NCI-H2029 (cell line): ENCODE measurements at places on chromosomes 7 and 10.

DNA sequence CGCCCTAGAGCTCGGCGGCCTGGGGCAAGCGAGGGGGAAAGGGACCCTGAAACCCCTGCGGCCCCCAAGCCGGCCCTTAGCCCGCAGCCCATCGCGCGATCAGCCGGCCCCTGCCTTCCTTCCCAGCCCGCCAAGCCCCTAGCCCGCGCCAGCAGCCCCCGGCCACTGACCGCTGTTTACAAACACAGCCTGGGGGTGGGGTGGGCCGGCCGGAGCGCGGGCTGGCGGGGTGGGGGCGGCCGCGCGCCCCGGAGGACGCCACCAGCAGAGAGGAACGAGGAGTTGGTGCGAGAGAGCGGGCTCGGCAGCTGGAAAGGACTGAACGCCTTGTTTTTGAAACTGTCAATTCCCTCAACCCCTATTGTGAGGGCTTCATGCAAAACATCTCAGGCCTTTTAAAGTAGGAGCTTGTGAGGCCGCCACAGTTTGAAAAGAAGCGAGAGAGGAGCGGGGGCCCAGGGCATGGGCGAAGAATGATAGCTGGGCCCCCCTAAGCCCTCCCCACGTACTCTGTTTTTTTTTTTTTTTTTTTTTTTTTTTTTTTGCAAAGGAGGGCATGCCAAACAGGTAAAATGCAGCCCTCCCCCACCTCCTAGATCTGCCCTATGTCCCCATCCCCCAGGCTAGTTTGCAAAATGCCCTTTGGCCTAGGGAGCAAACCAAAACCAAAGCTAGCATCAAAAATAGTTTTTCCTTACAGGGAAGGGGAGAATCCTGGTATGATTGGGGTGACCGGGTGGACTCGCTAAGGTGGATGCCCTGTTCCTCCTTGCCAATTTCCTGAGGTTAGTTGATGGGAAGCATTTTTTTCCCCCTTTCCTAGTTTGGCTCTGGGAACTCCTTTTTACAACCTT lies 15.0 kb downstream of the SKIDA1 start:
- DNase-seq, result no peak

DNA sequence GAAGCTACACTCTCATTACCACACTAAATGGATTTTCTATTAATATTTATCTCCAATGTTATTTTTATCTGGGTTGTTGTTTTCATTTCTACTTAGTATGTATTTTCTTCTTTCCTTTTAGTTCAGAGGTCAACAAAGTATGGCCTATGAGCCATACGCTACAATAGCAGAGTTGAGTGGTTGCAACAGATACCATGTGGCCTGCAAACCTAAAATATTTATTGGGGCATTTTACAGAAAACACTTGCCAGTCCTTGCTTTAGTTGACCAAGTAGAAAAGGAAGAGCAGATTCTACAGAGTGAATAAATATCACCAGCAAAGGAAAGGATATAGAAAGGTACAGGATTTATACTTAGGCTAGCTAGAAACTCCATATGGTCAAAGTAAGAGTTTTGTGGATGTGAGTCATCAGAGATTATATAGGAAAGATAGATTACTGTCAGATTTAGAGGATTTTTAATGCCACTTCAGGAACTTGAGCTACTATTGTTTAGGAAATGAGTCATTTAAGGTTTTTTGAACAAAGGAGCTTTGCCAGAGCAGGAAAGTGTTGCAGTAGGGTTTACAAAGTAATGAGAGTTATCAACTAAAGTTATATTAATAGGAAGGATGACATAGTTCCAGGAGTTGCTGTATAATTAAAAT lies 323.3 kb upstream of the KAT6B start:
- DNase-seq, result no peak

GRCh38 chr10:73916761-73917470 lies 6.0 kb downstream of the PLAU start:
- DNase-seq, result no peak

- no peak for DNase-seq
These were observed 51.1 kb downstream of the SPOCK2 start for GRCh38 chr10:72037266-72037665.

GRCh38 chr10:14584661-14585060 lies 190.0 kb downstream of the FAM107B start:
- DNase-seq, result no peak

GRCh38 chr10:124296813-124297788 lies 121.6 kb downstream of the OAT start:
- no peak for DNase-seq

GRCh38 chr7:94941844-94942632 lies 34.6 kb downstream of the PPP1R9A start:
- no peak for DNase-seq

DNA sequence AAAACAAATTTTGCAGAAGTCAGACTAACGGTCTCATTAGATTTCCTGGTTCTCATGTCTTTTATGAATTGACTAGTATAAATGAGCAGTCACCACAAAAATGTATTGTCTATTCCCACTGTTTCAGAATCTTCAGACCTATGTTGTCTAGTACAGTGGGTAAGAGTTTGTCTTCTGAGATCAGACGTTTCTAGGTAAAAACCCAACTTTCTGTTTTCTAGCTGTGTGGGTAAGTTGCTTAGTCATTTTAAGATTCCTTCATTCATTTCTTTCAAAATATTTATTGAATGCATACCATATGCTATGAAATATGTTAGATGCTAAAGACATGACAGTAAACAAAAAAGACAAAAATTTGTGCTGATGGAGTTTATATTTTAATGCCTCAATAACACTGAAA lies 156.3 kb downstream of the POLR1F start:
- DNase-seq, result no peak

- no peak for DNase-seq
These were observed 109.5 kb downstream of the DNAJB6 start for GRCh38 chr7:157446322-157446721.

DNA sequence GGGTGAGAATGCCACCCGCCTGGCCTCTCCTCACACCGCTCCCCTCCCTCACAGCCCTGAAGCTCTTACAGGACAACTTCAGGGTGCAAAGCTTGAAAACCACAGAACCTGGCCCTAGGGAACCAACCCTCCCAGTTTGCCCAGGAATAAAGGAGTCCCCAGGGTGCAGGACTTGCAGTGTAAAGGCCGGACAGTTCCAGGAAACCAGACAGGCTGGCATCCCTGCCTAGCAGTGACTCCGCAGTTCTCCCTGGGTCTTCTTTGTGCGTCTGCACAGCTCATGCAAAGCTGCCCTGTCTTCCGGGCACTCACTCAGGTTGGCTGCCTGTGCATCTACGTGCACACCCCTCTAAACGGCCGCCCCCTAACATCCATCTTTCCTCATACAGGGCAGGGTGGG lies 36.1 kb downstream of the HSPA12A start:
- no peak for DNase-seq

DNA sequence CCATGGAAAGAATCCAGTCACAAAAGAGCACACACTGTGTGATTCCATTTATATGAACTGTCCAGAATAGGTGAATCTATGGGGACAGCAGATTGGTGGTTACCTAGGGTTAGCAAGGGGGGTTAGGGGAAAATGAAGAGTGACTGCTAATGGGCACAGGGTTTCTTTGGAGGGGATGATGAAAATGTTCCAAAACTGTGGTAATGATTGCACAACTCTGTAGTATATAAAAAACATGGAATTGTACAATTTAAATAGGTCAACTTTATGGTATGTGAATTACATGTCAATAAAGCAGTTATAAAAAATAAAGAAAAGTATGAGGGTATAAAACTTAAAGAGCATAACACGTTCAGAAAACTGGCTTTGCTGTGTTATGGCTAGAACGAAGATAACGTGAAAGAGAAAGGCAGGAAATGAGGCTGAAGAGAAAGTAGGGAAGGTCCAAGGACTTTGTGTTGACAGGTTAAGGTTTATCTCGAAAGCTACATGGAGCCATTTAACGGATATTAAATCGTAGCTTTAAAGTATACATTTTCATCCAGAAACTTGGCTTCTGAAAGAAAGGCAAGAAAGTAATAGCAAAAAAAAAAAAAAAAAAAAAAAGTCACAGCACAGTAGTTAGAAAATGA lies 26.4 kb upstream of the MSS51 start:
- DNase-seq, result no peak

DNA sequence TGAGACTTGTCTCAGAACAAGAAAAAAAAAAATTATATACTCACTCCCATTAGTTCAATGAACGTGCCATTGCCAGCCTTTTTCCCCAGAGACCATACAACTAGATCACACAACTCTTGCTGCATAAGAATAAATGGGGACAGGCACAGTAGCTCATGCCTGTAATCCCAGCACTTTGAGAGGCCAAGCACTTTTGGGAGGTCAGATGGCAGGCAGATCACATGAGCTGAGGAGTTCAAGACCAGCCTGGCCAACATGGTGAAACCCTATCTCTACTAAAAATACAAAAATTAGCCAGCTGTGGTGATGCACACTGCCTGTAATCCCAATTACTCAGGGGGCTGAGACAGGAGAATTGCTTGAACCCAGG lies 13.6 kb downstream of the PDLIM1 start:
- no peak for DNase-seq

DNA sequence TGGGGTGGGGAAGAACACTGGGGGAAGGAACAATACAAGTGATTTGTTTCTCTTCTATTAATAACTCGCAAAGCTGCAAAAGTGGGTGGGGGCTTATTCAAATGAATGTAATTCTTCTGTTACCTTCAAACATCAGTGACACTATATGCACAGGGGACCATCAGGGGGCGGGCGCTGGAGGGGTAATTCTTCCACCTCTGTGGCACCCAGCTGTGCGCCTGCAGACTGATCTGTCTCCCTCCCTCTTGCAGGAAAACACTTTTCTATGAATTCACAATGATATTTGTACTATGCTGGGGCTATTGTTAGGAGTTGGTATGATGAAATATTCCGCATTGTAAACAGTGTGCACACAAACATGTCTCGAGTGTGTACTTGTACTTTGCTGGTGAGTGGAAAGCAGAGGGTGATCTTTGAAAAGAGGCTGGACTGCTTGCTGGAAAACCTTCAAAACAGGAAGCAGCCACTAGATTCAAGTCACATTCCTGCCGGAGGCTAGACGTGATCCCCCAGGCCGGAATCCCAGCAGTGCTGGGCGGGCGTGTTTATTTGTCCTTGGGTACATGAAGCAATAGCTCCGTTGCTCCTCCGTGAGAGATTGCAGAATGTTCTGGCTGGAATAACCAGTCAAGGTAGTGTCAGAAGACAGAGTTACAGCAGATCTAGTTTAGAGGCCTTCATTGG lies 15.8 kb upstream of the BNIP3 start:
- DNase-seq, result peak; percentile 53

- DNase-seq, result no peak
These were observed 154.0 kb downstream of the RAB11FIP2 start for GRCh38 chr10:117892681-117893220.

- DNase-seq, result no peak
These were observed 19.1 kb upstream of the OGDHL start for GRCh38 chr10:49781247-49781646.

DNA sequence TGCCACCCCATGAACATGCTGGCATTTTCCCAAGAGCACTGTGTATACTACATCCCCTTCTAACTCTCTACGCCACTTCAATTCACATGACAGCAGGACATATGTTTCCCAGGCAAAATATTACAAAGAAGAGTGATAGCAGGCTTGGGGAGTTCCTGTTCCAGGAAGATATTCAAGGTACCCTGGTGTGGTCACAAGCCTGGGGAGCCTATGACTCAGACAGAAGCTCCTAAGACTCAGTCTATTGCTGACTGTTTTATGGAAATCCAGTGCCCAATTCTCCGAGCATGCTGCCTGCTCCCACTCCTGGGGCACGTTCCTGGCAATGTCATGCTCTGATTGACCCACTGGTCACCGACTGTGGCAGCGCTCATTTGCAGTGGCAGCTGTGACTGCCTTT lies 23.5 kb upstream of the ABLIM1 start:
- no peak for DNase-seq

DNA sequence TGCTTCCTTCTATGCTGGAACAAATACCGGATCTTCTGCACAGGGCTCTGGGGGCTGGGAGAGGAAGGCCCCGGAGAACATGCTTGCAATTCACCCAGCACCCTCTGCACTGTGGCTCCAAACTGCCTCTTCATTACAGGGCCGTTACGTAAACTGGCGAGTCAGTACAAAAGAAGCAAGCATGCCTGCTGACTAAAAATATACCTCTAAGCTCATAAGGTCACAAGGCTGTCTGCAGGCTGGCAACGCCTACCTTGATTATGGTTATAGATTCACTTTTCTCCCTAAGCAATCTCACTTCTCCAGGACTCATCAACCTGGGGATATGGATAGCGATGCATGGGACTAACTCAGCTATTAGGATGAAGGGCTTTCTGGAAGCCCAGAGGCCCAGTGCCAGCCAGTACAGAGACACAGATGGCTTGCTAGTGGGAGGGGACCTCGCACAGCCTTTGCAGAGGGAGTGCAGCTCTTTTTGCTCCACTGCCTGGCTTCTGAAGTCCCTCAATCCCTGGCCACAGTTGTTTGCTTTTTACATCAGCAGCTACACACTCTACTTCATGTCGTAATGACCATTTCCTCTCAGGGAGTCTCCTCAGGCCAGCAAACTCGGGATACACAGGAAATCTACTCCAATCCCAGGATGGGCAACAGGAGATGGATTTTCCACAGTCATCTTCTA lies 96.1 kb downstream of the SH3PXD2A start:
- DNase-seq, result no peak

DNA sequence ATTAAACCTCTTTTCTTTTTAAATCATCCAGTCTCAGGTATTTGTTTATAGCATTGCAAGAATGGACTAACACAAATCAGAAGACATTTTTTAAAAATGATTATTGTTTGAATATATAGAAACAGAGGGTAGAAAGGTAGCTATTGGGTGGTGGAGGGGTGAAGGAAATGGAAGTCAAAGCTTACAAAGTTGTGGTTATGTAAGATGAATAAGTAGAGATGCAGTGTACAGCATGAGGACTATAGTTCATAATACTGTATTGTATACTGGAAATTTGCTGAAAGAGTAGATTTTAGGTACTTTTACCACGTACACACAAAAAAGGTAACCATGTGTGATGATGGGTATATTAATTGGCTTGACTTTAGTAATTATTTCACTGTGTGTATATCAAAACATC lies 144.0 kb upstream of the FAM3C start:
- DNase-seq, result no peak

- no peak for DNase-seq
These were observed 23.6 kb downstream of the CEP41 start for GRCh38 chr7:130417213-130417612.

GRCh38 chr7:134882481-134882880 lies 103.0 kb downstream of the CALD1 start:
- DNase-seq, result no peak

GRCh38 chr7:1666317-1666822 lies 3.7 kb upstream of the ELFN1 start:
- no peak for DNase-seq

- no peak for DNase-seq
These were observed 266.3 kb downstream of the PPP1R3A start for GRCh38 chr7:113652501-113652900.

- DNase-seq, result no peak
These were observed 63.8 kb upstream of the NPS start for GRCh38 chr10:127485153-127485857.

- no peak for DNase-seq
These were observed 141.0 kb downstream of the PTEN start for GRCh38 chr10:88004451-88004850.

- no peak for DNase-seq
These were observed 317.5 kb upstream of the MAGI2 start for GRCh38 chr7:79770970-79771369.

GRCh38 chr7:40009301-40009700 lies 59.2 kb downstream of the CDK13 start:
- no peak for DNase-seq

- no peak for DNase-seq
These were observed 16.9 kb downstream of the MDFIC start for GRCh38 chr7:114938785-114939184.
